ENCODE measurements at places on chromosomes 3 and 15. TPM values are rescaled to one million over a fixed set of nuclear protein-coding genes. Genes with fewer than 3 reads are reported as not detected.

DNA sequence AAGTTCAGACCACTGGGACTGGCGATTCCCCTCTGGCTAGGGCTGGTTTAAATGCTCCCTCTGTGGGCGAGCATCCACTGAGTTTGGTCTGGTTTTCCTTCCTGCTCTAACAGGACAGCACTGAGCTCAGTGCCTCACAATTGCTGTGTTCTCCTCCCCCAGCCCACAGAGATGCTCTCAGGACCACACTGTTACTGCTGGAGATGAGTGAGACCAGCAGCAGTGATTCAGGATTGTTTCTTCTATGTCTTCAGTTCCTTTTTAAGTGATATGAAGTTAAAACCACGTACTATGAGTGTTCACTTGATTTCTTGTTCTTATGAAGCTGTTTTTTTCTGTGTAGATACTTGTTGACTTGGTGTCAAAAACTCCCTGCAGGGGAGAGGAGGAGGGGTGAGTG, 180.4 kb upstream of the COL8A1 start:
- DNase-seq: no peak

DNA sequence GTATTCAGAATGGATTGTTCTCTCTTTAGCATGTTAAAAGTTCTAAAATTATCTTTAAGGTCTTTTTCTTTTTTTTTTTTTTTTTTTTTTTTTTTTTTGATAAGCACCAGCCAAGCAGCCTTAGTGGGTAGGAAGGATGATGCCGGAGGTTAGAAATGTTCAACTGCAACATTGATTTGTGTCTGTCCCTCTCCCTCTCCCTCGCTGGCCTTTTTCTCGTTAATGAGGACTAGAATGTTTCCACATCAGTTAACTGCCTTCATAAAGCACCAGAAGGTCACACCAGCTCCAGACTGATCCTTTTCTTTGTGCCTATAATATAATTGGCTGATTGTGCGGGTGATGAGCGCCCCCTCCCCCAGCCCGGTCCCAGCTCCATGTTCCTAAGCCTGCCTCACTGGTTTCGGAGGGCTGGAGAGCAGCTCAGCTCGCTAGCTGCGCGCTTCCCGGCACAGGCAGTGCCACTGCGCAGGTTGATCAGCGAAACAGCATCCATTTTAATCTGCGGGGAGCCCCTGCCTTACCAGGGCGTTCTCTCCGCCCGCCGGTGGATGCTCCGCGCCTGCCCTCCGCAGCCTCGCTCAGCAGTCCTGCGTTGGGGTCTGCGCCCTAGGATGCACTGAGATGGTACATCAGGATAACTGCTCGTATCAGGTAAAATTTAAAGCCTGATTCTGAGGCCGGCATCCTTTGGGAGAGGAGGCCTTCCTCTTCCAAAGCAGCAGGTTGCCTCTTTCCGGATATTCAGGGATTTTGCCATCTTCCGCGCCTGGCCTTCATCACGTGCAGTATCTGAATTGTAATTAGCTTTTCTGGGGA, 148.9 kb upstream of the IL12A start:
- DNase-seq: no peak

GRCh38 chr3:97793420-97794019, 28.3 kb upstream of the CRYBG3 start:
- peak; percentile 67 for DNase-seq

DNA sequence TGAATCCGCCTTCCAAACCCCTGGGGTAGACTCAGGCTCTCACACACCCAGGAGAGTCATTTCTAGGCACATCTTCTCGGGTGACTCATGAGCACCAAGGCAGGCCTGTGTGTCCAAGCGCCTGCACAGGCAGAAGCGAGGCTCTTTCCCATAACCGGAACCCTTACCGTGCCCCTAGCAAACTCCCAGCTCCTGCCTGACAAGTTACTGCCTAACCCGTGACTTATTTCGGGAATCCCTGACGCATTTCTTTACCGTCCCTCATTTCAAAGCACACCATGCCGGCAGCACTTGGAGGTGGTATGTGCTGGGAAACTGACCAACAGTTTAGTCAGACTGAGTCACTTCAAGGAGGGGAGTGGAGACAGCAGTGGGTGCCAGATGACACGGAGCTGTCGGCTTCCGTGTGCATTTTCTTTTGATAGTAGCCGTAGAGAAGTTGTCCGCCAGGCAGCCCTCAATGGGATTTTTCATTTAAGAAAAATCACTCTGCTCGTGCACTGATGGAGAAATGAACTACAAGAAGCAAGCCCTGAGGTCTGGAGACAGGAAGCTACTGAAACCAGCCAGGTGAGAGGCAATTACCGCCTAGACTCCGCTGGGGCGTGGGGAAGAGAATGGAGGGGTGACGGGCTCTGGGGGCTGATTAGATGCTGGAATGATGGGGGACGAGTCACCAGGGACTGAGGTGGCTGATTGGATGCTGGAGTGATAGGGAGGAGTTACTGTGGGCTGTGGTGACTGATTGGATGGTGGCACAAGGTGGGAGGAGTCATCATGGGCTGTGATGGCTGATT, 17.3 kb upstream of the HRH1 start:
- DNase-seq: peak; percentile 95

GRCh38 chr15:59491062-59491461, 53.1 kb downstream of the FAM81A start:
- DNase-seq: no peak

GRCh38 chr15:65663521-65663920, 41.8 kb downstream of the SLC24A1 start:
- DNase-seq: no peak

- DNase-seq: no peak
Measured at GRCh38 chr15:63347074-63347857, 34.4 kb downstream of the CA12 start.

The SPINK8 gene
- not detected for total RNA-seq

The UBE2E2 gene
- total RNA-seq: 31.5 TPM

The NANOGP8 gene
- not detected for total RNA-seq
